ENCODE measurements at places on chromosomes 1 and 21. TPM values are rescaled to one million over a fixed set of nuclear protein-coding genes. Genes with fewer than 3 reads are reported as not detected.
A peak's percentile ranks its signal among the peaks of the same experiment; 100 is the strongest.

DNA sequence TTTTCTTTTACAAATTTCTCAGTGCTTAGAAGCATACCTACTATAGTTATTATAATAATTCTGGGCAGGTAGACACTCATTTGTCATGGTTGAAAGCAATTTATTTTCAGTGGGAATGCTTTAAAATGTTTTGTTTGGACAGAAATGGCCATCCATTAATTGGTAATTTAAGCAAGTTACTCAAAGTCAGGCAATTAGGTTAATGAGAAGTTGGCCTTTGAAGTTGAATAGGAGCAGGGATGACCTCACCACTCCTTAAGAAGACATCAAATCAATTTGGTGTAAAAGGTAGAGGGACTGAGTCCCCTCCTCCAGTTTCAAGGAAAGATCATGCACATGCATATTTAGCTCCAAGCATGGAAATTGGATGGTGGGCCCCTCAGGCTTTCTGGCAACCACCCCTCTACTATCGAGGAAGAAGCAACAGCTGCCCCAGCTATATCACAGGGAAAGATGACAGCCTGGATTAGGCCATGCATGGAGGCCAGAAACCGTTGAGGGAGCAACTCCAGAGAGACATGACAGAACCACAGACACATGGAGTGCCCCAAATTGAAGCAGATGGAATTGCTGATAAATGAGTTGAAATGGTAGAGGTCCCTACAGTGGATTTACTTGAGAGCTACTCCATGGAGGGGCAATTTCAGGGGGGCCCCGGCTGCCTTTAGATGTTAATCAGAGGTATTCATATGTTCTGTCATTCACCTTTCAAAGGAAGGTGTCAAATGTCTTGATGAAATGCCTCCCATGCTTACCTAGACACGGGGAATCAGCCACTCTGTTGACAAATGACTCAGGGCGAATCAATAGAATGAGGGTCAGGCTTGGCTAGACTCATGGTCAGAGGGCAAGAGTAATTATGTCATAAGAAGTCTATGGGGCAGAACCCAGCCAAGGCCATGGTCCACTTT lies 26.7 kb downstream of the HLX start:
- H3K27ac ChIP-seq: no peak overlapping the region
- no peaks in the 10 kb centered on the region for H3K4me1 ChIP-seq
- DNase-seq: no peak
- H3K27me3 ChIP-seq: peaks cover 16% of the 10 kb centered on the region

DNA sequence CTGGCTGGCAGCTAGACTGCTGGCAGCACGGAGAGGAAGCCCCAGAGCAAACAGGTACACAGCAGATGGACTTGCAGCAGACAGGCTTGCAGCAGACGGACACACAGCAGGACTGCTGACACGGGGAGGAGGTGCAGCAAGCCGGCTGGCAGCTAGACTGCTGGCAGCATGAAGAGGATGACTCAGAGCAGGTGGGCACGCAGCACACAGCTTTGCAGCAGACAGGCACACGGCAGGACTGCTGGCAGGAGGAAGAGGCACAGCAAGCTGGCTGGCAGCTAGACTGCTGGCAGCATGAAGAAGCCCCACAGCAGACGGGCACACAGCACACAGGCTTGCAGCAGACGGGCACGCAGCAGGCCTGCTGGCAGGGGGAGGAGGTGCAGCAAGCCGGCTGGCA lies 498 bp downstream of the KRTAP10-2 start:
- DNase-seq: no peak
- H3K4me3 ChIP-seq: no peak overlapping the region
- peaks cover 15% of the 10 kb centered on the region for H3K36me3 ChIP-seq
- H3K27ac ChIP-seq: no peak overlapping the region

CCDC27 gene
- not detected for total RNA-seq

DNA sequence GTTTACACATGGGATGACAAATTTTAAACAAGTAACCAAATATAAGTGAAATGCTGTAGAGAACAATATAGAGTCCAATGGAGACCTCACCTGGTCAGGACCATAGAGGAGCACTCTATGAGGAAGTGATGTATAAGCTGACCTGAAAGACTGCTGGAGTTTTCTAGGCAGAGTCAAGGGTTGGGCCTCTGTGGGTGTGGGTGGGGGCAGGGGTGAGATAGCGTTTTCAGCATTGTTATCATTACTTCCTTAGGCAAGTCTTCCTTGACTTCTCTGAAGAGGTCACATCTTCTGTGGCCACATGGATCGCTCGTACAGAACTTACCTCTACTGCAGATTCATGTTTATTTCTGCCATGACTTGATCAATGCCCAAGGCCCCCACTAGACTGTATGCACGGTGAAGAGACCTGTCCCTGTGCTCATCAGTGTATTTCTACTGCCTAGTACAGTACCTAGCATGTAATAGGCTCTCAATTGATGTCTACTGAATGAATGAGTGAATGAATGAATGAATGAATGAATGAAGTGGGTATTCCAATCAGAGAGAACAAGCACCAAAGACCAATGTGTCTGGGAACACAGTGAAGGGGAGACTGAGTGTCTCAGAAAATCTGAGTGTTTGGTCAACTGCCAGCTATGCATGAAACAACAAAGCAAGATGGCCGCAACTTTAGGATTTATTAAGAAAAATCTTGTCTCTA lies 116.5 kb downstream of the RNF220 start:
- H3K27me3 ChIP-seq: peaks cover 4% of the 10 kb centered on the region
- no peak overlapping the region for H3K27ac ChIP-seq
- no peaks in the 10 kb centered on the region for H3K36me3 ChIP-seq

DNA sequence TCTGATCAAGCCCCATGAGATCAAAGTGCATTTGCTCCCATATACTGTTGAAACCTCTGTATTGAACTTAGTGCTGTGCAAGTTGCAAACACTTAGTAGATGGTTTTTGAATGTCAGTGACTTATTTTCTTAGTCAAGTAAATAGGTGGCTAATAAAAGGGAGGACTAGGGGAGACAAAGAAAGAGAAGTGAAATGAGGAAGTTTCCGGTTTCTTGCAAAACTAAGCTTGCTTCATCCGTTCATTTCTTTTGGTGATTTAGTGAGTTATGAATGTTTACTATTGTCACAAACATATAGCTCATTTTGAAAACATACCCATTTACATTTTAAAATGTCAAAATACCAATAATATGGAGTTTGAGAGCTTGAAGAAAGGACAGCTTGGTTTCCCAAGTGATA lies 23.0 kb downstream of the ADAMTS5 start:
- no peak overlapping the region for H3K4me3 ChIP-seq
- no peak for DNase-seq
- H3K27me3 ChIP-seq: peaks cover 5% of the 10 kb centered on the region
- H3K36me3 ChIP-seq: no peaks in the 10 kb centered on the region

AIM2 gene
- 12.2 TPM for total RNA-seq

DNA sequence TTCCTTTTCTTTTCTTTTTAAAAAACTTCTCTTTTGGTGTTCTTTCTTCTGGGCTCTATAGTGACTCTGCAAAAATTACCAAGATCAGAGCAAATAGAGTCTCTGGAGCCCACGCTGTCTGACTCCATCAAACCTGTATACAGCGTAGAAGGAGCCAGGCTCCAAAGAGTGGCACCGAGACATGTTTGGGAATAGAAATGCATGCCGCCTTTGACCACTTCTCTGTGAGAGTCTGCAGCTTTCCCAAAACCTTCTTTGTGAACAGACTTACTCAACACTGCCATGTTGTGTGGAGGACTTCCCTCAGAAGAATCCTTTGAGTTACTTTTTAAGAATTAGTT lies 55.3 kb downstream of the GORAB start:
- DNase-seq: no peak
- H3K27ac ChIP-seq: no peak overlapping the region
- H3K4me3 ChIP-seq: no peak overlapping the region

FCRL6 gene
- not detected for total RNA-seq

DNA sequence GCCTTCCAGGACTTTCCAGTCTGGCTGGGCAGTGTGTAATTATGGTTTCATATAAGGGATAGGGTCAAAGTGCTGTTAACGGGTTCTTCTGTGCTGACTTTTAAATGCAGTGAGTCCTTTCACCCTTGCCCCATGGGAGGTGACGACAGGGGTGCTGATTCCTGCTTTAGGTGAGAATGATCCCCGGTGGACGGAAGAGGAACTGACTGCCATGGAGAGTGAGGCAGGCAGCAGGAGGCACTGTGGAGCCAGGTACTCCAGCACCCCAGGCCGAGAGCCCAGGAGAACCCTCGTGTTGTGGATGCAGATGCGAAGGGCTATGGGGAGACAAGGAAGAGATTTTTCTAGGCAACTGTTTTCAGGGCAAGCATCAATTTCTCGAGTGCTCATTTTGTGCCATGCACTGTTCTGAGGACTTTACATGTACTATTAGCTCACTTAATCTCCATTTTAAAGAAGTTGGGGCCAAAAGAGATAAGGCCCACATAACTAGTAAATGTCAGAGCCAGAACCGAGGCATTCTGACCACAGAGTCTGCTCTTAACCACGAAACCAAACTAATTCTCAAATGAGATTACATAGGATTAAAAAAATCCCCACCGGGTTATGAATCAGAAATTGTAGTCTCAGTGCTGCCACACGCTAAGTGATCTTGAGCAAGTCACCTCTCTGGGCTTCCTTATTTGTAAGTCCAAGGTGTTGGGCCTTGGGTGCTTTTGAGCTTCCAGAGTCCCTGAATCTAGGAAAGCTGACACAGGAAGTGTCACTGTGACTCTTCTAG lies 28.2 kb downstream of the STPG1 start:
- no peaks in the 10 kb centered on the region for H3K27me3 ChIP-seq
- no peak overlapping the region for H3K4me3 ChIP-seq
- no peak overlapping the region for H3K27ac ChIP-seq
- peak; percentile 71 for DNase-seq
- H3K36me3 ChIP-seq: peaks cover 2% of the 10 kb centered on the region

- peak overlapping the region; percentile 96 for H3K27ac ChIP-seq
- H3K27me3 ChIP-seq: no peaks in the 10 kb centered on the region
- H3K4me3 ChIP-seq: peak overlapping the region; percentile 94
- DNase-seq: peak; percentile 86
- H3K4me1 ChIP-seq: peaks cover 80% of the 10 kb centered on the region
Measured at GRCh38 chr1:154405747-154406571, 816 bp downstream of the IL6R start.

GRCh38 chr1:231855361-231855760 lies 228.8 kb downstream of the DISC1 start:
- no peak overlapping the region for H3K27ac ChIP-seq
- H3K4me3 ChIP-seq: no peak overlapping the region
- H3K4me1 ChIP-seq: peaks cover 11% of the 10 kb centered on the region
- no peak for DNase-seq
- H3K36me3 ChIP-seq: no peaks in the 10 kb centered on the region

IQCC gene
- 5.9 TPM for total RNA-seq

RAB25 gene
- 1.3 TPM for total RNA-seq

- H3K27me3 ChIP-seq: no peaks in the 10 kb centered on the region
- no peak overlapping the region for H3K27ac ChIP-seq
- peaks cover 2% of the 10 kb centered on the region for H3K4me1 ChIP-seq
- peaks cover 8% of the 10 kb centered on the region for H3K36me3 ChIP-seq
Measured at GRCh38 chr1:174642393-174642792, 194.6 kb downstream of the GPR52 start.

PGLYRP3 gene
- total RNA-seq: not detected

DNA sequence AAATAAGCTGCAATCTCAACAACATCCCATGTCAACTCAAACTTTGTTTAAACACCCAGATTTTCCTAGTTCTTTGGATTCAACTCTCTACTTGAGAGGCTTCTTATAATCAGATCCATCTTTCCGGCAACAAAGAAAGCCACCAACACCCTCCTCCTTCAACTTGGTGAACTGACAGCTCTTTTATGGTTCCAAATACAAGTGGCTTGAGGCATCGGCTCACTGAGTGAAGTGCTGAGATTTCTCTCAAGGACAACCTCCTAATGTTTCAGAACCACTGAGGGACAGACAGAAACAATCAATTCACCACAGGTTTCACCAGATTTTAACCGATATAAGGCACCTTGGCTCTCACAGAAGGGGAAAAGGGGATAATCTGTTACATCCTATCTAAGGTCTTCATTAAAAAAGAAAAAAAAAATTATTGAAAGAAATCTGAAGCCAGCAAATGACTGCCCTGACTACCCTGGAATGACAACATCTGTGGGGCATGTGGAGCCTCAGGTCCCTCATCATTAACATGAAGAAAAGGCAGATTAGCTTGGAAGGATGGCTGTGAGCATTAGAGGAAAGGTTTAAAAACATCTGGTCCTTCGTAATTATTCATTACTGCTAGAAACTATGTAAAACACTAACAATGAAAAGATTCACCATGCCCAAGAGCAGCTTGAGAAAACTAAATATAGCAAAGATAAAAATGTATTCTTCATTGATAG lies 50.9 kb downstream of the PTPN14 start:
- no peak overlapping the region for H3K27ac ChIP-seq
- H3K27me3 ChIP-seq: peaks cover 2% of the 10 kb centered on the region
- H3K4me1 ChIP-seq: no peaks in the 10 kb centered on the region
- no peak for DNase-seq
- no peaks in the 10 kb centered on the region for H3K36me3 ChIP-seq
- no peak overlapping the region for H3K4me3 ChIP-seq

IL10 gene
- not detected for total RNA-seq

ESRRG gene
- total RNA-seq: not detected

DNA sequence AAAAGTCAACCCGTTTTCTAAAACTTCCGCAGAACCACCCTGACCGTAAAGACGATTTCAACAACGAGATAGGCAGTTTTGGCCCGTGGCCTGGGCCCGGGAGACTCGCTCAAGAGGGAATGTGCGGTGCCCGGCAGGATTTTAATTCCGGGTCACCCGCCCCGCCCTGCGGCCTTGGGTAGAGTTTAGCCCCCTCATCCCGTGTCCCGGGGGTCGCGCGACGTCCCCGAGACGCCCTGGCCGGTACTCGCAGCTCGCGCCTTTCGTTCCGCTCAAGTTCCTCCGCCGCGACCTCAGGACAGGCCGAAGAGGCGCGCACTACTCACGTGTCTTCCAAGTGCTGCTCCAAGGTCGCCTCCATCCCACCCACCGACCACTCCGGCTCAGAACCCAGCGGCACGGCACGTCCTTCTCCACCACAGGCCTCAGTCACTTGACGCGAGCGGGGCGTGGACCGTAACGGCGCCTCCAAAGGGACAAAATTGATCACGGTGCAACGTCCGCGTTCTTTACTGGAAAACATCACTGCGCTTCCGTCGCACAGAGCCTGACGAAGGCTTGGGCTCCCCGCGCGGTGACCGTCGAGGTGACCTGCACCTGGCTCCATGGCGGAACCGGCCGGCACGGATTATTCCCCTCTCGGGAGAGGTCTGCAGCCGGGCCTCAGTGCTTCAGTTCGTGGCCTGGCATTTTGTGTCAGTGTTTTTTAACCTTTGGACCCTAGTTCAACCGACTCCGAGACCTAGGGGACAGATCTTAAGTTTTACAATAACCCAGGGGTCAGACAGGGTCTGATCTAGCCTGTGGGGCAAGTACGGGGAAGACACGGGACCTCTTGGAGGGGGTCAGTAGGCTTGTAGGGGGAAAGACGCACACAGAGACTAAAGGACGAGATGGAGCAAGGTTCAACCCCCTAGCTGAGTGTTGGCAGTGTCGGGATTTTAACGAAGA lies at the start of gene LAMTOR5:
Gene LAMTOR5 (minus strand): TSS at position 435 of the 951 bp plus-strand sequence. CDS start 74 bp downstream, at position 361.
- H3K27ac ChIP-seq: peak within 1 kb of the TSS; percentile 96
- no peaks in the 10 kb centered on the region for H3K27me3 ChIP-seq
- peak within 1 kb of the TSS; percentile 99 for H3K4me3 ChIP-seq
- peaks cover 8% of the 10 kb centered on the region for H3K36me3 ChIP-seq

- H3K27me3 ChIP-seq: peaks cover 5% of the 10 kb centered on the region
- no peaks in the 10 kb centered on the region for H3K4me1 ChIP-seq
- no peak overlapping the region for H3K27ac ChIP-seq
- DNase-seq: no peak
- no peaks in the 10 kb centered on the region for H3K36me3 ChIP-seq
Measured at GRCh38 chr1:201299968-201300367, 16.7 kb downstream of the PKP1 start.

Data from activated naive CD4-positive, alpha-beta T cell treated with anti-CD3 and anti-CD28 coated beads for 36 hours (primary cell).